Testis (tissue), 5 donors: ENCODE measurements at places on chromosomes 6 and 20. TPM values are rescaled to one million over a fixed set of nuclear protein-coding genes. Genes with fewer than 3 reads are reported as not detected.

DNA sequence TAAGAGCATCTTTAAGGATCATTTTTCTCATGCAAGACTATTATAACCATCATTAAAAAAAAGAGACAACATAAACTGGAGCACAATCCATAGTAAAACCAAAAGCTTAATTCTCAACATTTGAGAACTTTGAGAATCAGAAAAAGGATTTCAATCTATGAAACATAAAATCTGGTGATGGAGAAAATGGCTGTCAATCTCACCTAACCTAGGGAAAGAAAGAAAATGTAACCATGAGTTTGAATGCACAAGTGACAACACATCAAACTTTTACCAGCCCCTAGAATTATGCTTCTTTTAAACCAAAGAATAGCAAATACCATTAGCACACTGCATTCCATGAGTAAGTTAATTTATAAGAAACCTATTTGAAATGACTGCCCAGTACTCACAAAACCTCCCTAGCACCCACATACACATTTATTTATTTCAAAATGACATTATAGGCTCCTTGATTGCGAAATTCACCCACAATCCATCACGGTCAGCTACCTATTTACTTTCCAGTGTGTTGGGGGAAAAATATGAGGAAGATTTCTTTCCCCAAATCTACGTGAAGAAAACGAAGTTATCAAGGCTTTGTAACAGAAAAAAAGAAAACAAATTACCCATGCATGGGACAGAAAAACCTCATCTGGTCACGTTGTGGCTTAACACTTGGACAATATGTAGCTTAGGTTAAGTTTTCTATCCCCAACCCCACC, 828 bp downstream of the ASCC3 start:
- DNase-seq = no peak

DNA sequence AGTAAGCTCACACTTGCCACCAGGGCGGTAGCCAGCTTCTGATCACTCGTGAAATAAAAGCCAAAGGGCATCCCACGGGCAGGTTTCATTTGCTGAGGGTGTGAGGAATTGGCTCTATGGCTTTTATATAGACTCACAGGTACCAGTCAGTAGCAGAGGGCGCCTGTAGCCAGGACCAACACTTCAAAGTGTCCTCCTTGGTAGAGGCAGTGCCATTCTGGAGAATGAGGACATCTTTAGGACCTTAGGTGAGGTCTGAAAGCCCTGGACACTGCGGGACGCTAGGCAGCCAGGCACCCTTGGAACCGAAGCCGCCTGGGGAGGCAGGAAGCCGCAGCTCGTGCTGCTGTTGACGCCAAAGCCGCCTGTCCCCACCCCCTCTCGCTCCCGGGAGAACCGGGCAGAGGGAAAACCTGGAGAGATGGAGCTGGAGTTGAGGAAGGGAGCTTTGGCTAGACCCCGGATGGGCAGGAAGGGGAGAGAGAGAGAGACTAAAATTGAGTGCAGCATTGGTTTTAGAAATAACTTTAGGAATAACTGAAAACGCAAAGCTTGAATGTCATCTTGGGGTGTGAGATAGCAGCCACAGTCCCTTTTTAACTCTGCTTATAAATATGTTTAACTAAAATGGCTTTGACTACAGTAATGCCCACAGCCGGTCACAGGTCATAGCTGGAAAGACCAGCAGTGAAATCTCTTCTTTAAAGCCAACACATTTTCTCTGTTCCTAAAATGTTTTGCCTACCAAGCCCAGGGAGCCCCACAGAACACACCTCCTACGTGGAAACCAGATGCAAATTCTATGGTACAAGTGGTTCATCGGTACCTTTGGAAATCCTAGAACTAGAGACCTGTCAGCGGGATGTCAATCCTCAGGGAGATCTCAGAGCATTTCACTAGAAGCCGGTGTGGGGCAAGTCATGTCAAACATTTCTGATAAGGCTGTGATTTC, 128.5 kb upstream of the CDYL start:
- peak; percentile 84 for DNase-seq

GRCh38 chr20:15475483-15475882, 1097.8 kb downstream of the KIF16B start:
- DNase-seq = peak; percentile 50

DNA sequence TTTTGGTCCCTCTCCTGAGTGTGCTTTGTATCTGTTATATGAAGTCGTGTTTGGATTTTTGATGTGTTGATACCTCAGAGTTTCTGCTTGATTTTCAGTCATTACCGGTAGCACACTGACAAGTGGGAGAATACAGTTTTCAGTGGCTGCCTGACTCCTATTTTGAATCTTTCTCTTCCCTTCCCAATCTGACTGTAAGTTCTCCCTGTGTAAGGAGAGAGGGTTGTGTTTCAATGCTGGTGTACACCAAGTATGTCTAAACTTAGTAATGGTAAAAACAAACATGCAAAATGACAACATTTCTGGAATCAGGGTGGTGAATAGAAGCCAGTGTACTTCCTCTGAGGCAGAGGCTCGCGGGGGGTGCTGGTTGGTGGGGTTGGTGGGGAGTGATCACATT, 103.4 kb downstream of the HIVEP1 start:
- DNase-seq = no peak

GRCh38 chr6:788058-788457, 95.1 kb upstream of the EXOC2 start:
- no peak for DNase-seq

GRCh38 chr6:47144306-47144705, 102.2 kb upstream of the ADGRF1 start:
- no peak for DNase-seq

Gene ANKRD66
- not detected for total RNA-seq

Gene ME1
- 32.9 TPM for total RNA-seq

Gene GSTA3
- 28.7 TPM for total RNA-seq
